ENCODE measurements at places on chromosomes 1 and 21.

- DNase-seq = no peak
These were observed 11.3 kb upstream of the MFSD2A start for GRCh38 chr1:39943471-39944290.

DNA sequence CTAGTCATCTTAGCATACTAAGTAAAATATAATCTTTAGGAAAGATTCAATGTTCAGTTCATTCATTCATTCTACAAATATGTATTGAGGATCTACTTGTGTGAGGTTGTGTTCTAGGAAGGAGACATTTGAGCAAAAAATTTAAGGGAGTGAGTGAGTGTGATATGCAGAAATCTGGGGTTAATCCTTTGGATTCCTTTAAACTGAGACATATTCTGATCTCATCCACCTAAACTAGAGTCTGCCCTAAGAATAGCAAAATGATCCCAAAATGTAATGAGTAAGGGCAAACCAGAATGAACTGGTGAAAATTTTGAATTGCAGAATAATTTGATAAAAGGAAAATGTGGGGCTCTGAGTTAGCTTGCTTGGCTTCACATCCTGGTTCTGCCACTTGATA lies 8.6 kb downstream of the UBE2U start:
- DNase-seq = no peak

GRCh38 chr1:108200687-108201051 lies 526 bp upstream of the SLC25A24 start:
- DNase-seq = peak; percentile 90

GRCh38 chr21:39673163-39673562 lies 60.4 kb downstream of the B3GALT5 start:
- no peak for DNase-seq

GRCh38 chr1:17141441-17142197 lies 22.4 kb upstream of the PADI2 start:
- DNase-seq = no peak

- no peak for DNase-seq
These were observed 19.1 kb downstream of the PROX1 start for GRCh38 chr1:214006845-214007244.

DNA sequence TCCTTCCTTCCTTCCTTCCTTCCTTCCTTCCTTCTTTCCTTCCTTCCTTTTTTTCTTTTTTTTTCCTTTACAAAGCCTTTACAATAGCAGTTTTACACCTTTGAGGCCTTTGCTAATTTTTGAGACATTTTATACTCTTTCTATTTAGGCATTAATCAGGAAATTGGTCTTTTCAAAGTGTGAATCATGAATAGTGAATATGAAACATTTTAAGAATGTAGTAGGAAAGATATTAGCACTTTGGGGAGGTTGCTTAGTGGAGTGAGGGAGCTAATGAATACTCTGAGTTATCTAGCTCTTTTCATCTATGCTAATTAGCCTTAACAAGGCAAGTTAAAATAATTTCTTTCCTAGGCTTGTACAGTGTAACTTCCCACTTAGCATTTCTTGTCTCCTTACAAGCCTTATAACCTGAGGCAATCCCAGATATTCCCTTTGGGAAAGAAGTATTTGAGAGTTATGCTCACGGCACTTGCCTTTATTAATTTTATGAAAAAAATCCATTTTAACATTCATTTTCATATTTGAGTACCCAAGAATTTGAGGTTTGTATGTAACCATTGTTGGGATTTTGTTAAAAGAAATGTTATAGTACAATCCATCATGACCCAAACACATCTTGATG lies 122.6 kb downstream of the NTNG1 start:
- DNase-seq = no peak

DNA sequence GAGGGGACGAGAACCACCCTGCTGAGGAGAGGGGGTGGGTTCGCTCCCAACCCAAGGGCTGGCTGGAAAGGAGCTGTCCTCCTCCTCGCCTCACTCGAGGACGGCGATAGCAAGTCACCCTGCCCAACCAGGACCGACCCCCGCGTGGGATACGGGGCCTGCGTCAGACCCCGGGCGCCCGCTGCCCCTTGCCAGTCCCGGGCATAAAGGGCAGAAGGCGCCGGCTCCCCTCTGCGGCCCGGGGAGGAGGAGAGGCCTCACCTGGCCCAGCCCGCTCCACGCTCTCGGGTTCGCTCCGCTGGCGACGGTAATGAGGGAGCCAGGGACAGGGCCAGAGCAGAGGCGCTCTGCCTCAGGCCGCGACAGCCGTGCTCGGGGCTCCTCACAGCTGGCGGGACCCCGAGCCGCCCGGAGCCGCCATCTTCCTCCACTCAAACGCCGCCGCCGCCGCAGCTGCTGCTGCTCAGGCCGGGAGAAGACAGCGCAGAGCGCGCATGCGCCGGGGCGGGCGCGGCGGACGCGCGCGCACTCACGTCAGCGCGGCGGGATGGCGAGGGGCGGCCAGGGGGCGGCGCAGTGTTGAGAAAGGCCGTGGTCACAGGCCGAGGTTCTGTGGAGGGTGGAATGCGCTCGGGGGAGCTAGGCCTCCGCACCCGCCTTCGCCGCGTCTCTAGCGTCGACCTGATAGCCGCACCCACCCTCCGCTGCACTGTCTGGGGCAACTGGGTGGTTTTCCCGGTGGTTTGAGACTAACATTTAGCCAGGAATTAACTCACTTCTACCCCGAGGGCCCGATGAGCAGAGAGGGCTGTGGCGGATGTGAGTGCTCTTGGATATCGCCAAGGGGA lies at the start of gene FBXO42:
Gene FBXO42 (minus strand): TSS at position 487 of the 848 bp plus-strand sequence. CDS start 37,062 bp downstream, outside the sequence.
- peak; percentile 76 for DNase-seq

DNA sequence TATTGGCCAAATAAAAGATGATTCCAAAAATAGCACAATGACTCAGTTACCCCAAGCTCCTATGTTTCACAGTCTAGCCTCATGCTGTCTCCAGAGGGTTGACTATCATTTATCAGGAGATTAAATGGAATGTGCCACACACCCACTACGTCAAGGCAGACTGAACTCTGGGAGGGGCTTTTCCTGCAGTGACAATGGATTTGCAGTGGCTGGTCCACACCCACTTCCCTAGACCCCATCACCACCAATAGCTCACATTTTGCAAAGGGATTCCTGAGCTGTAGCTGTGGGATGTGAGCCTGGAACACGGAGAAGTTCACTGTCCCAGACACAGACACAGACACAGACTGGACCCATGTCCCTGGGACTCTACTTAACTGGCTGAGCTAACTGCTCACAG lies 77.1 kb downstream of the HLCS start:
- DNase-seq = no peak

DNA sequence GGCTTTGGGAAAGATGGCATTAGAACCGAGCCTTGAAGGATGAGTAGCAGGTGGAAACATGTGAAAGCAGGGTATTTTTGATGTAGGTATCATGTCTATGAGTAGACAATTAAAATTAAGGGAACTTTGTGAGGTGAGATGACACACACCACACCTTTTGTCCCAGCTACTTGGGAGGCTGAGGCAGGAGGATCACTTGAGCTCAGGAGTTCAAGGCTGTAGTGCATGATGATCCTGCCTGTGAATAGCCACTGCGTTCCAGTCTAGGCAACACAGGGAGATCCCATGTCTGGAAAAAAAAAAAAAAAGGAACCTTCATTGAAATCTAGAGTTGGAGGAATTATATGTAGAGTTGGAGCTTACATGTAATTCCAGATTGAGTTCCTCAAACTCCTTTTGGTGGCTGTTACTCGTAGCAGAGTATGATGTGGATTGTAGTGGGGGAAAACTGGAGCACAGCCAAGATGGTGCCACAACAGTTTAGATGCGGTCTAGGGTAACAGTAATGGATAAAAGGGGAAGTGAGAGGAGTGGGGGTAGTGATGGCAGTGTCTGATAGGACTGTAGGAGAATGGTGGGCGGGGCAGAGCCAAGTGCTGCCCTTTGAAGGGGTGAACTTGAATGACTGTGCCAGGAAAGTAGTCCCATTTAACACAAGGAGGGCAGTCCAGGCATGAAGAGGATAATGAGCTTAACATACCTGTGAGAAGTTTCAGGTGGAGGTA lies 17.4 kb downstream of the AK4 start:
- no peak for DNase-seq

- DNase-seq = no peak
These were observed 18.5 kb upstream of the S100A7 start for GRCh38 chr1:153478692-153479618.

DNA sequence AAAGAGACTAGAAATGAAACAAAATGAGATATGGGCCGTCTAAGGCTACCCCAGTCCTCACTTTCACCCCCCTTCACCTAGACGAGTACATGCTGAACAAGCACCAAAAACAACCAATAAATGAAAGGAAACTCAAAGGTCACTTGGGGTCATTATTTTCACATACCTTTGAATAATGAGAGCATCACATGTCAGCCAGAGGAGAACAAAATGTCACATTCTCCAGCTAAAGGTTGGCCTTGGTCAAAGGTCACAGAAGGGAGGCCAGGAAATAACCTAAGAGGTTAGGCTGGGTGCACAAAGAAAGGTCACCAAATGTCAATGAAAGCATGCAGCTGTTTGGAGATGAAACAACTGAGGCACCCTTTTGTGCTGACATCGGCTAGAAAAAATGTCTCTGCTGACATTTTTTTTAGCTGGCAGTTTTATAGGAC lies 288.7 kb upstream of the USP25 start:
- no peak for DNase-seq

Data from NCI-H524 (cell line).